ENCODE measurements at places on chromosomes 2 and 18.

DNA sequence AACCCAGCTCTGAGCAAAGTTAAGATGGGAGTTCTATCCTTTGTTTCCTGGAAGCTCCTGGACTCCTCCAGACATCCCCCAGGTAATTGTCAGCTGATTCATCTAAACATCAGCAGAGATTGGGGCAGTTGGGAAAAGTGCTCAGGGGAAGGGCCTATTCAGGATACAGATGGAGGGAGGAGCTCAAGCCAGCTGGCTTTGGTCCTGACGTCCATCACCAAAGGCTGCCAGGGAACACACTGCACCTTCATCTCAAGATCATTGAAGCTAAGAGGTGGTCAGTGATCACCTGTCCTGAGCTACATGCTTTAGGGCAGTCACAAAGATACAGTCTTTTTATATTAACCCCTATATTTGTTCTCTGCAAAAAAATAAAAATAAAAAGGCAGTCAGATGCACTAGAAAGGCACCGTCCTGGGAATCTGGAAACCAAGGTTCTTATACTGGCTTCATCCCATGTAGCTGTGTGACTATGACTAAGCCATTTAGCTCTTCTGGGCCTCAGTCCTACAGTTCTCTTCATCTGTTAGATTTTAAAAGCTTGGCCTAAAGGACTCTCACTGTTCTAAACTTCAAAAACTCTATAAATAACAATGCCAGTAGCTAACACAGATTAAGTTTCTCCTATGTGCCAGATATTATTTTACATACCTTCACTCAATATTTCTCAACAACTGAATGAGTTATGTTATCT lies 446.5 kb downstream of the BCL11A start:
- DNase-seq = no peak

- DNase-seq = no peak
These were observed 84.9 kb downstream of the SOX11 start for GRCh38 chr2:5777131-5777535.

DNA sequence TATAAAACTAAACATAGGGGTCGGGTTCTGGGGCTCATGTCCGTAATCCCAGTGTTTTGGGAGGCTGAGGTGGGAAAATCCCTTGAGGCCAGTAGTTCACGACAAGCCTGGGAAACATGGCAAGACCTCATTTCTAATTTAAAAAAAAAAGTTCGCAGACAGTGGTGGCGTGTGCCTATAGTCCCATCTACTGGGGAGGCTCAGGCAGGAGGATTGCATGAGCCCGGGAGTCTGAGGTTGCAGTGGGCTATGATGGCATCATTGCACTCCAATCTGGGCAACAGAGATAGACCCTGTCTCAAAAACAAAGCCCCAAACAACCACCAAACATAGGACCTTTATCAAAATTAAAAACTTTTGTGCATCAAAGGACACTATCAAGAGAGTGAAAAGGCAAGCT lies 9.8 kb upstream of the HAAO start:
- DNase-seq = no peak

- no peak for DNase-seq
These were observed 237.6 kb upstream of the HDAC4 start for GRCh38 chr2:239638376-239638775.

- DNase-seq = no peak
These were observed 794 bp upstream of the CHCHD5 start for GRCh38 chr2:112583497-112584133.

DNA sequence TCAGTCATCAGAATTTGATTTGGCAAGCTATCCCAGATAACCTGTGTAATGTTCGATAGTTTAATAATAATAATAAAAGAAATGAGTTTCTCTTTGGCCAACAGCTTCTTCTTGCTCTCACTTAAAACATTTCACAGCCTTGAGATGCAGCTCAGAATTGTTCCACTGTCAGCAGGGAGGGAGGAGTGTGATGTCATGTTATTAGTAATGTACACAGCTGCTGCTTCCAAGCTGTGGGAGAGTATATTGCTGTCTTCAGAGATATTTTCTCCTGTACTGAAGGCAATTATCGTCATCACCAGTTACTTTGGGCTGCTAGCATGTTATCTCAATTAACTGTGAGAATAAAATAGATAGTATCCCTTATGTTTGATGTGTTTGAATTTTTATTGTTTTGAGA lies 146.9 kb upstream of the MAP3K20 start:
- no peak for DNase-seq

- DNase-seq = no peak
These were observed 272.1 kb downstream of the NAPG start for GRCh38 chr18:10797896-10798295.

DNA sequence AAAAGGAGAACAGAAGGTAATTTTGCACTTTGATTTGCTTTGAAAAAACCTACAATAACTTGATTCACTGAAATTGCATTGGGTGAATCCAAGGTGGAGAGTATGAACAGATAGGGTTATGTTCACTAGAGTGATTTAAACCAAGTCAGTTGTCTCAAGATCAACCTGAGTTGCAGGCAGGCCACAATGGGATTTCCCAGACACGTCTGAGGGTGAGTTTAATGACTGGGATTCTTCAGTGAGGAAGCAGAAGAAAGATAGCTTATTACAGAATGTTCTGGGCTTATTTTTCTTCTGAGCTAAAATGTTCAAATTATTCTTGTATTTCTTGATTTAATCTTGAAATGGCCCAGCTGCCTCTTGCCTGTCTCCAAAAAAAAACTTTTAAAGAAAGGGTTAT lies 20.1 kb downstream of the COL4A4 start:
- no peak for DNase-seq

DNA sequence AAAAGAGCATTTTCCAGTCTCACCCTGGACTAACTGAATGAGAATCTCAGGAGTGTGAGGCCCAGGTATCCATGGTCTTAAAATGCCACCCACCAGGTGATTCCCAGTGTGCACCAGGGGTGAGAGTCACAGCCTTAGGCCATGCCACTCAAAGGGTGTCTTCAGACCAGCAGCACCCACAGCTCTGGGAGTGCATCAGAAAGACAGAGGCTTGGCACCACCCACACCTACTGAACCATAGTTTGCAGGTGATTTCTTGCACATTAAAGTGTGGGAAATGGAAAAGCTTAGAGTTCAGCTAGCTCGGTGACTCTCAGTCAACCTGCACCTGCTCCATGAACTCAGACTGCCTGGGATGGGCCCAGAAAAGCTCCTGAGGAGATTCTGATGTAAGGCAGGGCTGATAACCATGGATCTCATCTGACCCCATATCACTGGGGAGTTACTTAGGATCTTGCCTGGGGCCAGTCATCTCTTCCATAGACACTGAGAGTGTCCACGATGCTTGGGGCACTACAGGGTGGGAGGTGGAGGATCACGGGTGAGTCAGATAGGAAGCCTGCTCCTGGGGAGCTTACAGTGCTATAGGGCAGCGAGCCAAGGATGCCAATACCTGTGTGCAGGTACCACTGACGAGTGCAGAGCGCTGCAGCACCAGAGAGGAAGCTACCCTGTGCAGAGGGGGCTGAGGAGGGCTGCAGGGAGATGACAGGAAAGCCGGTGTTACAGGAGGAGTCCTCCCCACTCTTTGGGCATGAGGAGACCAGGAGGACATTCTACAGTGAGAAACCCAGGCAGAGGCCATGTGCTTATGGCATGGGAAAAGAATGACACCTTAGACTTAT lies 4.6 kb downstream of the IL37 start:
- DNase-seq = no peak

GRCh38 chr2:180604077-180604476 lies 376.3 kb upstream of the UBE2E3 start:
- DNase-seq = no peak

DNA sequence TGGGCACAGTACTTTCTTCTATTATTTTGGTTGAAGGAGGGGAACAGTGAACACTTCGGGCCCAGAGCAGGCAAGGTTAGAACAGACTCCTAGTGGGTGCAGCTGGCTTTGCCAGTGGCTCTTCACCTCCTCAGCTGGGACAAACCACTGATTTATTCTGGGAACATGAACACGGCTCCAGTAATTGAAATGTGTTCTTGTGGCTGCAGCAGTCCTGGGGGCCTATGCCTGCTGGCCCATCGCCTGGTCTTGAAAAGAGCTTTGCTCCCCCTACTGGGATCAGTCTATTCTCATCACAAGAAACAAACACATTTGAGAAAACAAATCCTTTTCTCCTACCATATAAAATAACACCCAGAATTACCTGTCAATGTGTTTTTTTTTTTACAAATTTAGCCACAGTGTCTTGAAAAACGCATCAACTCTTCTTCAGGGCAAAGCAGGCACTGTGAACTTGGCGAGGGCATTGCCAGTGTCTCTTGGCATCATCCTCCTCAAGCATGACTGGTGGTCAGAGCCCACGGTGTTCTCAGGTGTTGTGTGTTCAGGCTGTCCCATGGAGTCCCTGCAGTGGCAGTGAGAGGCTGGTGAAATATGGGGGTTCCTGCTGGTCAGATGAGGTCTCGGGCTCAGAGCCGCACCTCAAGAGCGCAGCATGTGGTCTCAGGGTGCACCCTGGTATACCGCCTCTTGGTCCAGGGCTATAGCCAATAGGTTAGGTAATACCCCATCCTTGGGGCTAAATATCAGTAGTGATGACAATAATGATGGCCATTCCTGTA lies 51.3 kb downstream of the RNF144A start:
- DNase-seq = no peak

- DNase-seq = no peak
These were observed 413.2 kb upstream of the SLC14A2 start for GRCh38 chr18:45202061-45202460.

GRCh38 chr2:36727550-36727949 lies 31.0 kb downstream of the VIT start:
- no peak for DNase-seq

Measured in GM19239 (cell line).